ENCODE measurements at places on chromosomes 12 and 14.

DNA sequence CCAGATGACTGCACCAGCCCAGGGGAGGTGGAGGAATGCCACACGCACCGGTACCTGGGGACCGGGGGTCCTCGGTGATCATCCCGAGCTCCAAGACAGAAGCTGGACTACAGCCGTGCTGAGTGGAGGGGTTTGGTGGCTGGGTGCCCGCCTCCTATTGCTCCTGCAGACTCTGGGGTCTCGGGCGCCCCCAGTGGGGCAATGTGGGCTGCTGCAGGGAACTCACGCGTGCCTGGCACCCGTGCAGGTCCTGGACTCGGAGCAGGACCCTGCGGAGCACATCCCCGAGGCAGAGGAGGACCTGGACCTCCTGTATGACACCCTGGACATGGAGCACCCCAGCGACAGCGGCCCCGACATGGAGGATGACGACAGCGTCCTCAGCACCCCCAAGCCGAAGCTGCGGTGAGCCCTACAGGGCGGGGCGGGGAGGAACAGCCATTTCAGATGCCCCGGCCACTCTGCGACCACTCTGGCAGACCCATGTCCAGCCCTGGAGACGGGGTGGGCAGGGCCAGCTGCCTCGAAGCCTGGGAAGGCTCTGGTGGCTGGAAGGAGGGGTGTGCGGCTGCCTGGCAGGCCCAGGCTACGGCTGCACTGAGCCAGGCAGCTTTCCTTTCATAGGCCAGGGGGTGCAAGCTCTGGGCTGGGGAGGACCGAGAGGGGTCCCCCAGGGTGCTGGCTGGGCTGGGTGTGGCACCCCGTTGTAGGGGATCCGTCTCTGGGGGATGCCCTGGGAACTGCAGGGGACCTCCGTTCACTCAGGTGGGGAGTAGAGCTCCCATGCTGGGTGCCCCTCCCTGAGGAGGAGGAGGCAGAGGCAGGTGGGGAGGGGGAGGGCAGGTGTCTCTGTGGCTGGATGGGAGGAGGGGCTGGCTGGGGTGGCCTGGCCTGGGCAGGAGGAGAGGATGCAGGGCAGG, 21.6 kb upstream of the TEX22 start:
- DNase-seq: no peak

DNA sequence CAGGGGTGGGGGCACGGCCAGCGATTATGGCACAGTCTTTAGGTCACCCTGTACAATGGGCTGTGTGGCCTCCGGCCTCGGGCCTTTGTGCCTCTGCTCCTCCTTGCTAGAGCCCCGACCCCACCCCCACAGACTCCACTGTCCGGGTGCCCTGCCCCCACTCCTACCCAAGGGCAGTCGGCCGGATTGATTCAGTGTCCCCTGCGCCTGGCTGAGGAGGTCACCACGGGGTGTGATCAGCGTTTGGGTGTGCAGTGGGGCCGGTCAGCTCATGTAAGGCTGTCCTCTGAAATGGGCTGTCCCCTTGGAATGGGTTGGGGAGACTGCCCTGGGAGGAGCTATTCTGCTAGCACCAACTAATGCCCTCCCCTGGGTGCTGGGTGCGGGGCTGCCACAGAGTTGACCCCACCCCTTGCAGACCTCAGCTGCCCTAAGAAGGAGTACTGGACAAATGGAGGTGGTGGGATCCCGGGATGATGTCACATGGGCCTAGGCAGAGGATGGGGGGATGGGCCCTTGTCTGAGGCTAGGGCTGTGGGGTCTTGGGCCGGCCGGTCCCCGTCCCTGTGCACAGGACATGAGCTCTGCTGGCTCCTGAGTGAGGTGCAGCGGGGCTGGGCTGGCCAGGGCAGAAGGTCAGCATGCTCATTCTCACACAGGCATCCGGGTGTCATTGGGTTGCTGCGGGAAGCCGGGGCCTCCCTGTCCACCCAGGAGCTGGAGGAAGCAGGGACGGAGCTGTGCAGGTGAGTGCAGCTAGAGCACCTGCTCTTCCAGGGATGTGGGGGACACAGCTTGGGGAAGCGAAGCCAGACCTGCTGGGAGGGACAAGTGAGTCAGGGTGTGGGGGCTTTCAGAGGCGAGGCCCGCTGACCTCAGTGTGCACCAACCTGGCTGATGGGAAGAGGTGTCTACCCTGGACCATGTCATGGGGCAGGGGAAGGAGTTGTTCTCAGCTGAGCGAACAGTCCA, 23.4 kb downstream of the ASPG start:
- DNase-seq: no peak

DNA sequence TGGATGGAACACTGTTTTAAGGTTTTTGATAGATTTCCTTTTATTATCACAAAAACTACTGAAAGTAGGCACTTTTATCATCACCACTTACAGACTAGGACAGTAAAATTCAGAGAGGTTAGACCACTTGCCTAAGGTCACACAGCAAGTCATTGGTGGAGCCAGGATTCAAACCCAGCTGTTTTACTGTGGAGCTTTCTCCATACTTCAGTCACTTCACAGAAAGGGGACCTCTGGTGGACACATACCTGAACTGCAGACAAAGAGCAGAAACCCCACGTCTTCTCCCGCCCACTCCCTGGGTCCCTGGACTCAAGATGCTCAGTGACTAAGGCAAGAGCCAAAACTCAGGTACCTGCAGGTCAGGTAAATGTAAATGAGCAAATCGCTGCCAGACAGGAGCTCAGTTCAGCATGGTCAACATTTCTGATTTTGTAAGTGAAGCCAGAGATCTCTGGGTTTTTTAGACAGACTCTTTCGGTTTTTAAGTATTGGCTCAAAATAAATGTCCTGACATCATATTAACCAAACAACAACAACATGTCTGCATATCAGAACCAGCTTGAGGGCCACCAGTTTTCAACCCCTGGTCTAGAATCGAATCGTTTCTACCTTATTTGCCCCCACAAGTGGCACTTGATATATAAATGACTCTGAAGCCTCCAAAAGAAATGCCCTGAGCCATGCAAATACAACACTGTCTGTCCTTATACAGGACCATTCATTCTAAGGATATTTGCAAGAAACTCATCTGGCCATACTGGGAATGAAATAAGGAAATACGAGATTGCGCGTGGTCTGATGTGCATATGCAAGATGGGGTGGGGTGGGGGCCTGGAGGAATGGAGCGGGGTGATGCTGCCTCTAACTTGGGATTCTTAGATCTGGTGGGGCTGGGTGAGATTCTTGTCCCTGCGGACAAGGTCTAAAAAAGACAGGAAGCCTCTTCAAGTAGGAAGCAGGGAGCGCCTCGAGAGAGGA, 110.9 kb downstream of the KSR2 start:
- peak; percentile 76 for DNase-seq

GRCh38 chr14:61889914-61890351, 127.7 kb downstream of the SNAPC1 start:
- DNase-seq: peak; percentile 42

DNA sequence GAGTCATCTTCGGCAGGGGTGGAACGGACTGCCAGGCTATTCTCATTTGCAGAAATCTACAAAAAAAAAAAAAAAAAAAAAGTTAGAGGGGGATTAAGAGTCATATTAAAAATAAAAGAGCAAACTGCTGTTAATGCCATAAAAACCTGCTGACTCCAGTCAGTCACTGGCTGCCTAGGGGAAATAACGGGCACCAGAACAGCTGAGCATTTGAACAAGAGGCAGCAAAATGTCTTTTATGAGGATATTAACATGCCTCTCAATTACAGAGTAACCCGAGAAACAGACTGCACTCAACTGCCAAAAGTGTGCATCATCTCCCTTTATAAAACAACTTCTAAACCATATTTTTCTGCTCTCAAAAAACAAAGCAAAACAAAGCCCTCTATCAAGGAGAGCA, 28.7 kb upstream of the CERS5 start:
- DNase-seq: no peak

GRCh38 chr14:62689733-62690132, 355.5 kb downstream of the KCNH5 start:
- DNase-seq: no peak

- DNase-seq: peak; percentile 8
Observed at GRCh38 chr12:52495389-52495788, 2.3 kb upstream of the KRT6A start.

DNA sequence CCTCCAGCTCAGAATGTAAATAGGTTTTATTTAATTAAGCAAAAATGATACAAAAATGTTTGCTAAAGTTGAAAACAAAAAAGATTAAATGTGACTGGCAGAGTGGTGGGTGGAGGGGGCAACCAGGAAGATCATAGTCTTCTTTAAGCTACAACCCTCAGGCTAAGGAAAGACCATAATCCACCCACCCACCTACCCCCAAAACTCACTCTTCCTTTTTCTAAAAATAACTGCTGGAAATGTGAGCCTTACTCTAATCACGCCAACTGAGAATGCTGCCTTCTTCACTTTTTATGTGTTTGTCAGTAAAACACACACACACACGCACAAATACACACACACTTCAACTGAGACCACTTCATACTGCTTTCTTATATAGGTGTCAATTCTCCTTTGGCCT, 230.0 kb upstream of the EGLN3 start:
- peak; percentile 48 for DNase-seq

- no peak for DNase-seq
Observed at GRCh38 chr12:16012117-16012516, 101.0 kb downstream of the DERA start.

DNA sequence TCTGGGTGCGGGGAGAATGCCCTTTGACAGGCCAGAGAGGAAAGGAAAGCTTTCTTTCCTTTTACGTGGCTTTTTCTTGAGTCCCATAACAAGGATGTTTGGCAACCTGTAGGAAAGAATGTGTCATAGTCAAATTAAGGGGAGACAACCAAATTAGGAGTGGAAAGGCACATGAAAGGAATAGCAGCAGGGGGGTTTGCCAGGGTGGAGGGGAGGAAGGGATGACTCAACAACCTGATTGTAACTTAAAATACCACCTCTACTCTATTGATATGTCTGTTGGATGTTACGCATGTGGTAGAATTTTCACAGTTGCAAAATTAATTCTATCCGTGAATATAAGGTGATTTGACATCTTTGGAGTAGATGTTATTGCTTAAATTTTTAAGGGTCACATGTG, 28.5 kb upstream of the MYBPC1 start:
- DNase-seq: no peak

DNA sequence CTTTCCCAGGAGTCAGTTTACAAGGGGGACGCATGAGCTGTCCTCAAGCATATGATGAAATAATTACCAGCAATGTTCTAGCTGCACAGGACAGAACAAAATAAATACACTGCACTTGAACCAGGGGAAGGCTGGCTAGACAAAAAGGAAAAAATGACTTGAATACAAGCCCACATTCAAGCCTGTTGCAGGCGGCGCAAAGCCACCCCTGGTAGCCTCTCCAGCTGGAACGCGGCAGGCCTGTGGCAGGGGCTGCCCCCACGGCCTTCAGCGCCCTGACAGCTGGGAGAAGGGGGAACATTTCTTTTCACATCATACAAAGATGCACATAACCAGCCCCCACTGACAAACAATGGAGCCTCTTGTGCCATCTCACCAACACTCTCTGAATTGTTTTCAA, 57.1 kb downstream of the TRAFD1 start:
- DNase-seq: no peak

- peak; percentile 17 for DNase-seq
Observed at GRCh38 chr12:48285751-48286650, 64.7 kb downstream of the ZNF641 start.

DNA sequence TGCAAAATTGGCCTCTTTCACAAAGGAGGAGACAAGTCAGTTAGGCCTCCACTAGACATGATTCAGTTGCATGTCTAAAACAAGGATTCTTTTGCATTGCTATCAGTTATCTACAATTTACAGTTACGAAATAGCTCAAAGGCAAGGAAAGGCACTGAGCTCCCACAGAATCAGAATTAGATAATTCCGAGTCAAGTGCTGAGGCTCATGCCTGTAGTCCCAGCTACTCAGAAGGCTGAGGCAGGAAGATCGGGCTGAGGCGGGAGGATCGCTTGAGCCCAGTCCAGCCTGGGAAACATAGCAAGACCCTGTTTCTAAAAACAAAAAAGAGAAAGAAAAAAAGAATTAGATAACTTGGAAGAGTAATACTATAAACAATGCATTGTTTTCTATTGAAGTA, 12.3 kb upstream of the RTRAF start:
- no peak for DNase-seq

Measured in suppressor macrophage (primary cell).